Tibial artery (tissue), 4 donors: ENCODE measurements at places on chromosomes 7 and 10.

GRCh38 chr7:29143751-29144150 is 2.6 kb downstream of the CPVL start:
- no peak overlapping the region for H3K4me3 ChIP-seq
- H3K27me3 ChIP-seq, result peaks cover 19% of the 10 kb centered on the region
- no peaks in the 10 kb centered on the region for H3K36me3 ChIP-seq
- no peak overlapping the region for H3K27ac ChIP-seq

- no peaks in the 10 kb centered on the region for H3K4me1 ChIP-seq
- no peaks in the 10 kb centered on the region for H3K36me3 ChIP-seq
- no peak for DNase-seq
- H3K27ac ChIP-seq, result no peak overlapping the region
Measured at GRCh38 chr10:125982260-125982948, 86.0 kb downstream of the FANK1 start.

DNA sequence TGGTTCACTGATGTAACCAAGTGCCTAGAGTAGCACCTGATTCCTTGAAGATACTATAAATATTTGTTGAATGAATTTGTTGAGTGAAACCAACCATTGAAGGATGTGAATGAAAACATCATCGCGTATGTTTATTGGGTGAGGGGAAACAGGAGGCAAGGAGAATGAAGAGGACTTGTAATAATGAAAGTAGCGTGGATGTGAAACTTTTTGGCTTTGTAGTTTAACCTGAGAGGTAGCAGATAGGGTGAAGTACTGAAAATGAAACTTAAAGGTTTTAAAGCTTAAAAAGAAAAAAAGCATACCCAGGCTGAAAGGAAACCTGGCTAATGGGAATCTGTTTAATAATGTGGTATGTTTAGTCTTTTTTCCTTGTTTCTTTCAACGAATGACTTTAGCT is 5.2 kb downstream of the CCNY start:
- DNase-seq, result no peak
- peaks cover 54% of the 10 kb centered on the region for H3K4me1 ChIP-seq
- no peaks in the 10 kb centered on the region for H3K27me3 ChIP-seq
- no peak overlapping the region for H3K4me3 ChIP-seq
- no peaks in the 10 kb centered on the region for H3K36me3 ChIP-seq

- H3K36me3 ChIP-seq, result peaks cover 16% of the 10 kb centered on the region
- H3K27me3 ChIP-seq, result peaks cover under 1% of the 10 kb centered on the region
- no peak for DNase-seq
- H3K27ac ChIP-seq, result no peak overlapping the region
Measured at GRCh38 chr7:98205162-98205845, 5.9 kb upstream of the BHLHA15 start.

DNA sequence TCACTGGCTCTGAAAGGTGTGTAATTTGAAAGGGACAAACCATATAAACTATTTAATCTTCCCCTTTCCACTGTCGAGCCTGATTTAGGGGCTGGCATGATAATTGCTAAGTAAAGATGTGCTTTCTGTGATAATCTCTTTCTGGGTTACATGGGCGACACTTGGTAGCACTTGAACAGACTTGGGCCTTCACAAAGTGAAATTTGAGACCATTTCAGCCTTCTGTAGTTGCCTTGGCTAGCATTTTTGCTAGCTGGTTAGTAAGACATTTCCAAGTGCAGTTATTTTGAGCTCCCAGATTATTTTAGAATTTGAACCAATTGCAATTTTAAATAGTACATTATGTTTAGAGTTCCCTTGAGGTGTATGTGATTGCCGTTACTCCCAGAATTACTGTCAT is 432.7 kb upstream of the GALNT17 start:
- H3K4me3 ChIP-seq, result no peak overlapping the region
- H3K27ac ChIP-seq, result no peak overlapping the region
- no peaks in the 10 kb centered on the region for H3K36me3 ChIP-seq
- peaks cover 7% of the 10 kb centered on the region for H3K4me1 ChIP-seq

GRCh38 chr7:113806633-113807327 is 112.0 kb downstream of the PPP1R3A start:
- H3K27ac ChIP-seq, result no peak overlapping the region
- no peaks in the 10 kb centered on the region for H3K36me3 ChIP-seq
- no peak for DNase-seq
